ENCODE measurements at places on chromosomes 7 and 10.

- no peak for DNase-seq
Observed at GRCh38 chr10:99532687-99533495, at the start of gene NKX2-3. Gene NKX2-3 (plus strand): TSS chr10:99532942. CDS start chr10:99533132, 190 bp downstream.

DNA sequence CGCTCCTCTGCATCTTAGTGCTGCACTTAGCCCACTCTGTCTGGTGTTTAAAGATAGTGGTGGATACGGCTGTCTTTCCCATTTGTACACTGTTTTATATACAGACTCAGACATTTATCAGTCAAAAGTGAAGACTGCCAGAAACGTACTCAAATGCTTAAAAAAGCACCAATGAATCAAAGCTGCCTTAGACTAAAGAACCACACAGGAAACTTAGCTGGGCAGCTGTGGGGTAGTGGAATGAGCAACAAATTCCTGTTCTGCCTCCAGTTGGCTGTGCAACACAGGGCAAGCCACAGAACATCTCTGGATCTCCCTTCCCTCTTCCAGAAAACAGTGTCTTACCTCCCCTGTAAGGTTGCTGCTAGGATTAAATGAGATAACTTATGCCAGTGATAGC, 76.0 kb downstream of the ATXN7L1 start:
- no peak for DNase-seq

GRCh38 chr10:132886211-132887099, 55.9 kb downstream of the CFAP46 start:
- no peak for DNase-seq

DNA sequence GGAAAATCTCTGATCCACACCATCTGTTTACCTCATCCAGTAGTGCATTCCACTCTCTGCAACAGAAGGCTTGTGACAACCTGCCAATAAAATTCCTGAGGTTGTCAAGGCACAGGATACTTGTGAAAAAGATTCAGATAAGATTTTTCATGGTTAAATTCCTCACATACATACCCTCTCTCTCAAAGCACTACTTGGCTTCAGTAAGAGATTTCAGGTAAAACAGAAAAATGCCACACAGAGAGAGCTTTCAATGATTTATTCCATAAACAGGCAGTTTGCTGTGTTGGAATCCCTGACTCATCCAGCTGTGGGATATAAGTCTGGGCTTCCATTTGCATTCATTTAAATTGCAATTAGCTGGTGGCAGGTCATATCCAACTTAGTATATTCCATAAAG, 99.7 kb upstream of the CAV2 start:
- no peak for DNase-seq

GRCh38 chr10:71083716-71083975, 128.7 kb upstream of the UNC5B start:
- no peak for DNase-seq

DNA sequence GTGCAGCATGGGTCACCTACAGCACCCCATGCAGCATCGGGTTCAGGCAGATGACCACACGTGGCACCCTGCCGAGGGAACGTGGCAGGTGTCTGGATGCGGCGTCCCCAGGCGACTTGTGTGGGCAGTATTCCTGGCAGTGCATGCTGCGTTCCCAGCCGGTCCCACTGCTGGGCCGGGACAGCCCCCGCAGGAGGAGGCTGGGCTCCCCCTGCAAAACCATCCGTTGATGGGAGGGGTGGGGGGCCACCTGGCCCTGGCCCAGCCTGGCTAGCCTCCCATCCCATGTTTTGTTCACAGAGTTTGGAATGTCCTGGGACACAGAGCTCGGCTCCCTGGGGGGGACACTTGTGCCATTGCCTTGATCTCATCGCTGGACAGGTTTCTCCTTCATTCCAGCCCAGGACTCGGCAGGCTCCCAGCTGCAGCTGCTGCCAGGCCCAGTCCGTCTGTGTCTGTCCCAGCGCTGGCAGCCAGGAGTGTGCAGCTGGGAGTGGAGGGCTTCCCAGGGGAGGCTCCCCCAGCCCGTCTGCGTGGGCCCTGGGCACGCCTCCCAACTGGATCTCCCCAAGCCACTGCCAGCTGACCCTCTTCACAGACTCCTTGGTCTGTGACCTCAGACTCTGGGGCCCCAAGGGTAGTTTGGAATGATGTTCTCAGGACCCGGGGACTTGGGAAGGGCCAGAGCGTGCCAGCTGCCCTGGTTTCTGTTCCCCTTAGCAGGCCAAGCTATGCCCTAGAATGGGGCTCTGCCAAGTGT, 32.6 kb downstream of the TMEM270 start:
- DNase-seq = no peak

GRCh38 chr10:89566992-89567391, 31.6 kb upstream of the SLC16A12 start:
- DNase-seq = no peak

GRCh38 chr10:49329146-49329505, 30.2 kb downstream of the C10orf71 start:
- no peak for DNase-seq

GRCh38 chr10:119947300-119947699, 54.8 kb downstream of the SEC23IP start:
- DNase-seq = no peak

GRCh38 chr7:24406053-24406788, 122.2 kb downstream of the NPY start:
- no peak for DNase-seq

DNA sequence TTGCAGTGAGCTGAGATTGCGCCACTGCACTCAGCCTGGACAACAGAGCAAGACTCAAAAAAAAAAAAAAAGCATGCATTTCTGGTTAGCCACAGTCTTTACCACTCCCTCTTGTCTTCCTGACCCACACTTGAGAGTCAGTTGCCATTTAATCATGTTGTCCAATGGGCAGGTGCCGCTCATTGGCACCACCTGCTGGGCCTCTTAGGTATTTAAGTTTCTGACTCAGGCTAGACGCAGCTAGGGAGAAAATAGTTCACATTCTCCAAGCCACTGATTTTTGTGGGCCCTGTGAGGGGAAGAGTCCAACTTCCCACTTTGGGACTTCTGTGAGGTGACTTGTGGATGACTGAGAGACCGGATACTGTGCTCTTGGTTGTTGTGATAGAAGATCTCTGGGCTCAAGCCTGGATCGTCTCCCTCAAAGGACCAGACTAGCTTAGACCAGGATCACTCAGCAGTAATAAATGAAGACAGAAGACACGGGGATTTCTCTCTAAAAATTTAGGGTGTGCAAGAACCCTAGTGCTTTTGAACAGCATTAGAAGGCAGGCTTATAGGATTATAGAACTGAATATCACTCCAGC, 26.8 kb upstream of the SORCS3 start:
- DNase-seq = no peak

- no peak for DNase-seq
Observed at GRCh38 chr7:33937871-33938270, 32.5 kb downstream of the BMPER start.

DNA sequence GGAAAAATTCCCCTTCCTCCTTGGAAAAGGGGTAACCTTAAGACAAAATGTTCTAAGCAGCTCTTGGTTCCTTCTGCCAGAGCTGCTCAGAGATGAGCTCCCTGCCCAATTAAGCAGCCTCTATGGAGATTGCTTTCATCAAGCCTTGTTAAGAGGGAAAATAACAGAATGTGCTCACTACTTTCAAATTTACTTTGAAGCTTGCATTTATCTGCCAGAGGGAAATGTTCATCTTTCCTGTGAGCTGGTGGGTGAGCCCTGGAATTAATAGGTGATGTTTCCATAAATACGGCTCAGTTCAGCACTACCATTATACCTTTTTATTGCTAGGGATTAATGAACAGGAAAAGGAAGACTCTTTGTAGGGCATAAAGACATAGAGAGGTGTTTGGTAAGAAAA, 549.0 kb downstream of the REEP3 start:
- DNase-seq = no peak

DNA sequence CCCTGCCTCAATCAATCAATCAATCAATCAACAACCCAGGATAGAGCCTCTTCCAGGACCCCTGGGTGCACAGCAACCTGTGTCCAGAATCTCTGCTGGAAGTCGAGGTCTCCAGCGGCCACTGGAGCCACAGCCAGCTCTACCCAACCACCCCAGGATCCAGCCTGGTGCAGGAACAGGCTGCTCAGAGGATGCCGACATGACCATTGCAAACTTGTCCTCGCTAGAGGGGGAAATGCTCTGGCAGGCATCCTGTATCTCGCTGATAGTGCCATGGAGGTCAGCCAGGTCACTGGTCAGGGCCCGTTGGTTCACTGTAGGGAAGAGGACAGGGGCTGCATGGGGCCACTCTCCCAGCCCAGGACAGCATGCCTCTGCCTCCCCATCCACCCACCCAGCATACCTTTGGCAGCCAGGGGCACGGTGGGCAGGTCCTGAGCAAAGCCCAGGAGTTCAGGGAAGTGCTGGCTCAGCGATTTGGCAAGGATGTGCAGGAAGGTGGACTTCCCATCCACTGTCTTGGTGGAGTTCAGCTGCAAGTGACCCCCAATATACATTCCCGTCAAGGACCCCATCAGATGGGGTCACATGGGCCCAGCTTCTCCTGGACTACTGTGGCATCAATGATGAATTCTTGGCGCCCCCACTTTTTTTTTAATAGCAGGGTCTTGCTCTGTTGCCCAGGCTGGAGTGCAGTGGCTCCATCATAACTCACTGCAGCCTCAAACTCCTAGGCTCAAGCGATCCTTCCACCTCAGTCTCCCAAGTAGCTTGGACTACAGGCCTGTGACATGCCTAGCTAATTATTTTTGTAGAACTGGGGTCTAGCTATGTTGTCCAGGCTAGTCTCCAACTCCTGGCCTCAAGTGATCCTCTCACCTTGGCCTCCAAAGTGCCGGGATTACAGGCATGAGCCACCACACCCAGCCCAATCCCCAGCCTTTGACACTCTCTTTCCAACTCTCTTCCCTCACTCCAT, 49.4 kb downstream of the GRID2IP start:
- no peak for DNase-seq

GRCh38 chr10:96548589-96548988, 34.9 kb upstream of the TLL2 start:
- DNase-seq = no peak

DNA sequence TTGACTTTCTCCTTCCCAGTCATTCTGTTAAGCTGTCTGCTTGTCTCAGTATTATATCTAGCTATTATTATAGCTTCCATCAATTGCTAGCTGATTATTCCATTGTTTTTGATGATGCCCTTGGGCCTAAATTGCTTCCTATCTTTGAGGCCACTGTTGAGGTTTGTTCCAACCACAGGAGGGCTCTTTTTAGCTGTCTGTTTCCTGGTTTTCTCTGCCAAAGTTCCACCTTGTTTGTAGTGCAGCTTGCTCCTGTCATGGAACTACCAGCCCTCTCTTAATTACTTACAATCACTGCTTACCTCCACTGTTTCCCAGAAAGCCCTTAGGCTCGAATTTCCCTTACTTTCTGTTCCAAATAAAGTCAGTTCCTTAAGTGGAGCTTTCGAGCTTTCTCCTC, 118.7 kb upstream of the SEC61G start:
- DNase-seq = no peak

DNA sequence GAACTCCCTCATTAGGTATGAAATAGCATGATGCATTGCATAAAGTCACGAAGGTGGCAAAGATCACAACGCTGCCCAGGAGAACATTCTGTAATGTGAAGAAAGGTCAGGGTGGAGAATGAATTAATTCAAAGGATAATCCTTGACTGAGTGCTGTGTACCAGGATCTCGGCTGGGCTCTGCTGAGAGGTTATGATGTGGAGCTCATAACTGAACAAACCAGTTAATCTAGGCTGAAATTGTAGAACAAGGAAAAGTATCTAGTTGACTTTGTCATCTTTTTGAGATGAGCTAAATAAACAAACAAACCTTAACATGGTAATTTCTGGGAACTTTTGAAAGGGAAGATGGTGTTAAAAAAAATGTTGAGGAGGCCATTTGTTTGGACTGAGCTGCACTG, 6.1 kb downstream of the MSMB start:
- DNase-seq = no peak

- no peak for DNase-seq
Observed at GRCh38 chr7:139230484-139230773, 608 bp upstream of the UBN2 start.

DNA sequence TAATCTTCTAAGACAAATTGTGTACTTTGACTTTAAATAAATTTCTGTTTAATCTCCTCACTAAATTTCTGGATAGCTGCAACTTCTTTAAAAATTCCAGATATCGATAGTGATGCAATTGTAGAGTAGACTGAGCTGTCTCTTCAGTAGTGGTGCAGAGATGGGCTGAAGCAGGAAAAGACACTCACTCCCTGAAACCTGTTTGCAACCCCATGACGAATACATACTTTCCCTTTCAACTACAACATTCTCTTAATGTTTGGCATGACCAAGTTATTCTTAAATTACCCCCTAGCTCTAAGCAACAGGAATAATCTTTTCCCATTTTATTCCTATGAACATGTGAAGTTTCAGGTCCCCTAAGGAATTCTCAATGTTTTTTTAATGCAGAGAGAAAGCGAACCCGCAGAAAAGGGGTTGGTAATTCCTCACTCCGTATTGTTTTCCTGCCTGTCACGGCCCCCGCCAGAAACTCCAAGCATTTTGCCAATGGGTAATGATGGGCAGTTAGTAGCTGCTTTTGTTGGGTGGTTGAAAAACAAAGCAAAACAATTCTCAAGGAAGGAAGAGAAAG, 1.3 kb downstream of the THSD7A start:
- no peak for DNase-seq

GRCh38 chr10:103082683-103083082, 110.4 kb downstream of the NT5C2 start:
- no peak for DNase-seq

DNA sequence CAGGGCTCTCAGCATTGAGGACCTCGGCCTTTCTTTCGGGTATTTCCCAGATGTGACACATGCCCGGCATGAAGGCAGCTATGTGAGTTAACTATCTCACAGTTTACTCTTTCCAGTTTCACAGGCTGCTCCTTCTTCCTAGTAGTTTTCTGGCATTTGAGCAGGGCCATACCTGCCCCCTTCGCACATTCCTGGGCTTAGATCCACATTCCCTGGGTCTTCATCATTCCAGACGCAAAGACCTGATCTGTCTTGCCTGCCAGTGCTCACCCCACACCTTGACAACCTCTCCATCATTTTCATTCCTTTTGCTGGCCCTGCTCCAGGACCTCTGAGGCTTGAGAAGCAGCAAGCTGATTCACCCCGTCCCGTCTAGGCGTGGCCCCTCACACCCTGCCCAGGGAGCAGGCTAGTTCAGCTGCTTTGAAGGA, 227.5 kb downstream of the WDR11 start:
- DNase-seq = no peak

DNA sequence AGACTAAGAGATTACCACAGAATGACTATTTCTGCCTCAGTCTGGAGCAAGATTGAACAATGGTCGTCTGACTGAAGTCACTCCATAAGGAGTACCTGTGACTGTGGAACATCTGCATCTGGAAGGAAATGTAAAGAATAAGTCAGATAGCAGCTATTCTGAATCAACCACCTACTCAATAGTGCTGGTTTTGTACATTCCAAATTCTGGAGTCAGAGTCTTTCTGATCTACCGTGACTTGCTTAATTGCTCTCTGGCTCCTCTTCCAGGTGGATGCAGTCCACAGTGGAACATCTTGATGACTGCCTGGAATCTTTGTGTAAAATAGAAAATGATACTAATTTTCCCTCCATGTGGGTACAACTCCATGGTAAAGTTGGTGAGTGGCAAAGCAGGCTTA, 156.3 kb upstream of the SEMA3C start:
- DNase-seq = no peak

GRCh38 chr10:772227-772637, 82.8 kb upstream of the DIP2C start:
- no peak for DNase-seq

Measured in stimulated activated CD8-positive, alpha-beta memory T cell treated with anti-CD3 and anti-CD28 coated beads, Interleukin-2, amount 100 ng/mL, for 1 hour (primary cell).